Non-pigmented ciliary epithelial cell (primary cell): ENCODE measurements at places on chromosomes 2 and 18.

GRCh38 chr2:25358836-25359235 is 17.1 kb upstream of the DNMT3A start:
- no peak for DNase-seq

GRCh38 chr2:224869601-224870233 is 153.6 kb upstream of the CCDC195 start:
- DNase-seq = peak; percentile 85

GRCh38 chr18:76449111-76449453 is 46.0 kb downstream of the ZNF516 start:
- no peak for DNase-seq

GRCh38 chr18:9905401-9905922 is 8.4 kb upstream of the VAPA start:
- DNase-seq = no peak

DNA sequence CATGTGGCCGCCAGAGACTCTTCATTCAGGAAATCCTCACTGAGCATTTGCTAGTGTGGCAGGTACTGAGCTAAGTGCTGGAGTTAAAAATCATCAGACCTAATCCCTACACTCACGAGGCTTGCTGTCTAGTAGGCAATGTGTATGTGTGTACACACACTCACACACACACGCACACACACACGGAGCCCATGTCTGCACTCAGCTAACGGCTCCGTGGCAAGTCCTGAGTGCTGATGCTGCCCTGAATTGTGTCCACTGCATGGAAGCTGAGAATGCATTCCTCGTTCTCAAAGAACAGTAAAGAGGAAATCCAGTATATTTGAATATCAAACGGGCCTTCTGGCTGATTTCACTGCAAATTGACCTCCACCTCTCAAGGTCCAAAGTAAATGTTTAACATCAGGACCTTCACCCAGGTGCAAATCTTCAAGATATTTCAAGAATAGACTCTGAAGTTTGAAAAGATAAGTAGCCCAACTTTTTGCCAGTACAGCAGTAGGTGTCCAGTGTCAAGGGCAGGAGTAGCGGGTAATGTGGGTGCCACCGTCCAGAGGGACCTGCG is 136.1 kb upstream of the TTC39C start:
- no peak for DNase-seq

DNA sequence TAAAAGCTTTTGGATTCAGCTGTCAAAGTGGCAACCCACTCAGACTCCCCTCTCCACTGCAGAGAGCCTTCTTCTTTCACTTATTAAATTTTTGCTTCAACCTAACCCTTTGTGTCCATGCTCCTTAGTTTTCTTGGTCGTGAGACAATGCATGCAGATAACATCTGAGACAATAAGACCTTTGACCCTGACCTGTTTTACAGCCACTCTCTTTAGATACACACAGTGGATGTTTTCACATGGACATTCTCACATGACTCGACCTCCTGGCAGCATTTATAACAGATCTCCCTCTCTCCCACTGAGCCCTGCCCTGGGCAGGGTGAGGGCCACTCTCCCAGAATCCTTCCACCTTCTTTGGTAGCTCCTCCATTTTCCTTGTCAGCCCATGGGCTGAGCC is 30.4 kb upstream of the IL36G start:
- no peak for DNase-seq

GRCh38 chr2:199261239-199261638 is 196.5 kb downstream of the SATB2 start:
- peak; percentile 31 for DNase-seq

DNA sequence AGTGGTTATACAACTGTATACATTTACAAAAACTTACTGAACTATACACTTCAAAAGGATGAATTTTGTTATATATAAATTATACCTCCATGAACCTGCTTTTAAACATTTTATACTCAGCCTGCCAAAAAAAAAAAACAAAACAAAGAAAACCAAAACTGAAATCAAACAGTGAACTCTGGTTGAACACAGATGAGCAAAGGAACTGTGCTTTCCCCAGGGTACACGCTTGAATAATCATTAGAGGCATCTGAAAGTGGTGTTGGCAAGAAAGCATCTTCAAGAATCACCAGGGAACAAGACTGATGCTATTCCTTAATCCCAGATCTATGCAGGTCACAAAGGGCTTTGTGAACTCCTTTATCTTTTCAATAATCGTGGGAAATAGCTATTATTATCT is 77.0 kb upstream of the LYPD1 start:
- DNase-seq = no peak

- DNase-seq = no peak
Measured at GRCh38 chr2:241035818-241036396, 37.5 kb downstream of the SNED1 start.

DNA sequence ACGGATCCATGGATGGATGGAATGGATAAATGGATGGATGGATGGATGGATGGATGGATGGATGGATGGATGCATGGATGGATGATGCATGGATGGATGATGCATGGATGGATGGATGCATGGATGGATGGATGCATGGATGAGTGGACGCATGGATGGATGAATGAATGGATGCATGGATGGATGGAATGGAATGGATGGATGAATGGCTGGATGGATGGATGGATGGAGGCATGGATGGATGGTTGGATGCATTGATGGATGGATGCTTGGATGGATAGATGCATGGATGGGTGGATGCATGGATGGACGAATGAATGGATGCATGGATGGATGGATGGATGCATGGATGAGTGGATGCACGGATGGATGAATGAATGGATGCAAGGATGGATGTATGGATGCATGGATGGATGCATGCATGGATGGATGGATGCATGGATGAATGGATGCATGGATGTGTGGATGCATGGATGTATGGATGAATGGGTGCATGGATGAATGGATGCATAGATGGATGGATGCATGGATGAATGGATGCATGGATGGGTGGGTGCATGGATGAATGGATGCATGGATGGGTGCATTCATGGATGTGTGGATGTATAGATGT is 209.2 kb downstream of the ALPK2 start:
- DNase-seq = no peak

- DNase-seq = no peak
Measured at GRCh38 chr2:95261602-95262001, 12.6 kb upstream of the PROM2 start.

GRCh38 chr2:86274918-86275275 is 62.5 kb downstream of the REEP1 start:
- no peak for DNase-seq

- no peak for DNase-seq
Measured at GRCh38 chr2:237860273-237860935, 981 bp downstream of the RAMP1 start.

DNA sequence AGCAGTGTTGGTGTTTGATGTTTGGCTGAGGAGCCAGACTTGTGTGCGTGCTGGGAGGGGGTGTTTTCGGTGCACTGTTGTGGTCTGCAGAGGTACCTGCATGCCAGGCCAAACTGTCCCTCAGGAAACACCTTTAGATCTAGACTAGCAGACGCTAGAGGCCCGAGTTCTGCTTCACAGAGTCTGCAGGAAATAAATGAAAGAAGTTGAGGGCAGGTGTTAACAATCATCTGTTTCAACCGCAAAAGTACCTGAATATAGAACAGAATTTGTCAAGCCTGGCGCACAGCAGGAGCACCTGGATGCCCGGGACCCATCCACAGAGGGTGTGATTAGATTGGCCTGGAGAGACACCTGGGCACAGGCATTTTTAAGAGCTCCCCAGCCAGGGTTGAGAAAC is 40.5 kb upstream of the REL start:
- DNase-seq = no peak

DNA sequence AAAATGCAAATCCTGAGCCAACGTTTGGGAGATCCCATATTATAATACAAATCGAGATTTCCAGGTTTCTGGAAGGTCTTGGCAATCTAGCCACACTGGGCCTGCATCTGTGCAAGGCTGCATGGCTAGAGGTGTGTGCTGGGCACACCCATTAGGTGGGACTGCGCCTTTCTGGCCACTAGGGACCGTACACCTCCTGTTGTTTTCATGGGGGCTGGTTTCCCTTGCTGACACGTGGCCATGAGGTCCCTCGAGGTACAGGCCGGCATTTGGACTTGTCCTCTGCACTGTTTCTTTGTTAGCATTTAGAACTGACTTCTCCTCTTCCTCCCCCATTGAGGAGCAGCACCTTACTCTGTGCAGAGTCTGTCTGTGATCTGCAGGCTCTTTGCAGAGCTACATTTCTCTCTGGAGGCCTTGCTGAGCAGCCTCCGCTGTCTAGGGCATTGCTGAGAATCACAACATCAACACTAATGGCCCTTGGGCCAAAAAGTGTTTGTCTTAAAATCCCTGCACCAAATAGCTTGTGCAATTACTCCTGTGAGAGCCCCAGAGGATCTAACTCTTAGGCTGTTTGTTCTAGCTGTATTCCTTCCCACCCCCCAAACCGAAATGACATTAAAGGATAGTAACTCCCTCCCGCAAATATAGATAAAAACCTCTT is 131.2 kb downstream of the NEDD4L start:
- DNase-seq = no peak

GRCh38 chr2:72220170-72220569 is 72.5 kb upstream of the CYP26B1 start:
- no peak for DNase-seq

DNA sequence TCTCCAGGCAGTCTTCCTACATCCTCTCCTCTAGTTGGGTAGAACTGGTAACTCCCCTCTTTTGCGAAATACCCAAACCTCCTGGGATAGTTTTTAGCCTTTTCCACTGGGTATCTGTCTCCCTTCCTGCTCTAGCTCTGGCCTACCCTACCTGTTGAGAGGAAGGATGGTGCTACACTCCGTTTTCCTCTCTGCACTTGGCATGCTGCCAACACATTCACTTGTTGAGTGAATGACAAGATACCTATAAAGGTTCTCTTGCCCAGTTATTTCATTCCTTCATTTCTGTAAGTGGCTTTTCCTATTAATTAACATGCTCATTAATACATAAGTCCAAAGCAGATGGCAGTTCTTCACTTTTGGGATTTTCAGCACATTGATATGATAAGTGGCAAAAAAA is 293.8 kb downstream of the CNTNAP5 start:
- DNase-seq = no peak

DNA sequence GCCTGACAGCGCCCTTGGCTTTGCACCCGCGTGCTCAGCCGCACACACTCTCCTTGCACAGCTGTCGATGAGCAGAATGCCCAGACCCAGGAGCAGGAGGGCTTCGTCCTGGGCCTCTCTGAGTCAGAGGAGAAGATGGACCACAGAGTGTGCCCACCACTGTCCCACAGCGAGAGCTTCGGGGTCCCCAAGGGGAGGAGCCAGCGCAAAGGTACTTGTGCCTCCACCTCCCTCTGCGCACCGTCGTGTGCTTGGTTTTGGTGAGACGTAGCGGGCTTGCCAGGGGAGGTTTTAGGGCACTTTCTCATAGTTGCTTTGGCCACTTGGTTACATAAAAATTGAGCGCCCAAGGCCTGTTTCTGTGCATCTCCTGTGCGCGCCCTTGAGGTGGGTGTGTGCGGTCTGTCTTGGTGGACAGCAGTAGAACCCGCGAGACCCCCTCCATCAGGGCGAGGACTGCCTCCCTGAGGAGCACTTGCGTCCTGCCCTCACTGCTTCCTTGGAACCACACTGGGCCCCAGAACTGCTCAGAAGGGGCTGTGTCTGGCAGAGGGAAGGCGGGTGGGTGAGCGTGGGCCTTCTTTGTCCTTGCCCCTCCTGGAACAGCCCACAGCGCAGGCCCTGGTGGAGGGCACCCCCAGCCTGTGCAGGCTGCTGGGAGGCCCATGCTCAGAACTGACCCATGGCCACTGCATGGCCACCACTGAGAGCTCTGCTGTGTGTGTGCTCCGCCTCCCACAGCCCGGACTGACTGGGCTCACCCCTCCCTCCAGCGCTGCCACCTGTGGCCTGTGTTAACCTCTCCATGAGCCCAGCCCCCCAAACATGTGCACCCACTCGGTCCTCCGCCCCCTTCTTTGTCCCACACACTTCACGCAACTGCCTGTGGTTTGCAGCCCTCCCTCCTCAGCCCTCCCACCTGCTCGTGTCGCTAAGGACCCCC is 95.9 kb downstream of the DGKD start:
- no peak for DNase-seq

DNA sequence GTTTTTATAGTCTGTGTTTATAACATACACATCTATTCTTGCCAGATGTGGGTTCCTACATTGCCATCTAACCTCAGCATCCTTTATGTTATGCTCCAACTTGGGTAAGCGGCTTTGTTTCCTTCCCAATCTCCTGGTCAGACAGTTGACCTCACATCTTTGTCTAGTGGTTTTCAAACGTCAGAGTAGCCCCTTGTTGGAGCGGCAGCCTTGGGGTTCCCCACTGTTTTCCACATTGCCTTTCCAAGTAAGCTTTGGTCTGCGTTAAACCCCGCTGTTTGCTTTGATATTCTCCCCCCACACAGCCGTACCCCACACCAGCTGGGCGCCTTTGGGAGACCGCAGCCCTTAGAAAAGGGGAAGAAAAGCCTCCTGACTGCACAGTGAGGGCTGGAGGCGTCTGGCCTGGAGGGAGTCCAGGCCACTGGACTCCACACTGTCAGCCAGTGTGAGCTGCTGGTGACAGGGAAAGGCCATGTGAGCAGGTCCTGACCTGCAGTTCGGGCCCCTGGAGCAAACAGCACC is 83.3 kb downstream of the MALT1 start:
- DNase-seq = no peak

GRCh38 chr2:212928681-212929080 is 222.7 kb downstream of the IKZF2 start:
- no peak for DNase-seq

DNA sequence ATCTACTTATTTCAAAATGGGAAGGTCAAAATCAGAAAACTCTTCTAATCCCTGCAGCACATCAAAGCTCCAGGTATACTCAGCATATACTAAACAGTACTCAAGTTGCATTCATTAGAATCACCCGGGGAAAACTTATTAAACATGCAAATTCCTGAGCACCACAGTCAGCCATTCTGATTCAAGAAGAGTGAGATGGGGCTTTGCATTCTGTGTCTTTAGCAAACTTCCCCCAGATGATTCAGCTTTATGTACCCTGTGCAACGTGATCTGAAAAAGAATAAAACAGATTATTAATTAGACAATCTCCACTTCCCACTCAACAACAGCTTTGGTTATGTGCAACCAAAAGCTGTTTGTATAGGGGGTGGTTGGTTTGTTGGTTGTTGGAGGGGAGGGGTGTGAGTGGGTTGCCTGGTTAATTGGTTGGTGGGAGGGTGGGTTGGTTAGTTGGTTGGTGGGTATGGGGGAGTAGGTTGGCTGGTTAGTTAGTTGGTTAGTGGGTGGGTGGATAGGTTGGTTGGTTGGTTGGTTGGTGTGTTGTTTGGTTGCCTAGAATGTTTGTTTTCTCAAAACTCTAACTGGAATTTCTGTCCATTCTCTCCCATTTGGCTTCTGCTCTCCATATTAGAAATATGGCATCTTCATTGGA is 112.5 kb upstream of the AGAP1 start:
- DNase-seq = no peak

DNA sequence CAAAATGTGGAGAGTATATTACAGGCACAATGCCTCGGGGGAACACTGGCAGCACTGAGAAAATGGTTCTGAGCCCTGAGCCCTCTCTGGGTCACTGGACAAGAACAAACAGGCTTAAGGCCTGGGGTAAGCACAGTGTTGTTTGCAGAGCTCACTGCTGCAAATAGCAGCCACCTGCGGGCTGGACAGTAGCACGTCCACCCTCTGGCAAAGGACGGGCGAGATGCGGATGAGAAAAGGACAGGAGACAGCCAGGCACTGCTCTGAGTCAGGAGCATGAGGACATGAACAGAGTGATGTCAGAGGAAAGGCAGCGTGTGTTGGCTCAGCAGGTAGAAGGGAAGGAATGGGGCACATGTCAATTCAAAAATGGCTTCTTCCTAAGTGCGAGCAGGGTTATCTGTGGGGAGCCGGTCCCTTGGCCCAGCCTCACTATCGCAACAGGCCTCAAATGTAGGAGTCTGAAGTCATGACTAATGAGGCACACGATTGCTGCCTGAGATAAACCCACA is 25.9 kb upstream of the NEB start:
- DNase-seq = no peak
